Fibroblast of the conjunctiva (primary cell): ENCODE measurements at places on chromosomes 4 and X.

GRCh38 chr4:51906167-51906958, 63.4 kb downstream of the DCUN1D4 start:
- no peak for DNase-seq

DNA sequence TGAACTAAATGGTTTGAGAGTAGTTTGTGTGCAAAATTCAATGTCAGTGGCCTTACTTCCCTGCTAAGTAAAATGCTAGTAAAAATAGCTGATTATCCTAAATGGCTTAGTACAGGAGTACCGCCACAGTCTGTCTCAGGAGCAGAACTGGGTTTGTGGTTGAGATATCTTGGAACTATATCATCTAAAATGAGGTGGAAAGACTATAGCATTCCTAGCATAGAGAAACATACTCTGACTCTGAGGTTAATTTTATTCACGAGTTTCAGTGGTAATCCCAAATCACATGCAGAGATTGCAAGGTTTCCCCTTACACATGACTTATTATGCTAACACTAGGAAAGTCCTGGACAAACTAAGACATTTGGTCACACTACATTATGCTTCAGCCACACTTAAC, 70.4 kb downstream of the OR13H1 start:
- DNase-seq = no peak

GRCh38 chr4:102637391-102637790, 123.4 kb downstream of the MANBA start:
- DNase-seq = no peak

DNA sequence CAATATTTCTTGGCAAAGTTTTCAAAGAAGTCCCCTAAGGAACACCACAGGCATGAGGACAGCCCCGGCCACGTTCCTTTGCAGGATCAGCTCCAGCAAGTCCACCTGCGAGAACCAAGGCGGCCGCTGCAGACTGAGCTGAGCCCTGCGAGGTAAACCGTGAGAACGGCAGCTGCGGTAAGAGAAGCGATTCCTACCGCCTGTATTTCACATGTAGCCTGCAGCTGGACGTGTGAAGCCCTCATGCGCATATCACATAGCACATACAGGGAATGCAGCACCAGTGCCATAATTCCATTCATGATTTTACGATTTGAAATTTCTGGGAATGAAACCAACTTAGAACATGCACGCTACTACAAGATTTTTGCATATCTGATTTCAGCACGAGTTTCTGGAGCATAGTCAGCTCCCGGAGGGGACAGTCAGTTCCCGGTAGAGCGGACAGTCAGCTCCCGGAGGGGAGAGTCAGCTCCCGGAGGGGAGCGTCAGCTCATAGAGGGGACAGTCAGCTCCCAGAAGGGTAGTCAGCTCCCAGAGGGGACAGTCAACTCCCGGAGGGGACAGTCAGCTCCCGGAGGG, 41.7 kb downstream of the FGFRL1 start:
- peak; percentile 51 for DNase-seq

GRCh38 chr4:186351668-186352194, 85.7 kb downstream of the F11 start:
- no peak for DNase-seq

GRCh38 chr4:148540622-148541326, 98.6 kb upstream of the NR3C2 start:
- no peak for DNase-seq

- no peak for DNase-seq
These were observed 480.1 kb upstream of the GALNT7 start for GRCh38 chr4:172688534-172688933.

GRCh38 chr4:56112377-56112776, 163.6 kb downstream of the CEP135 start:
- no peak for DNase-seq

DNA sequence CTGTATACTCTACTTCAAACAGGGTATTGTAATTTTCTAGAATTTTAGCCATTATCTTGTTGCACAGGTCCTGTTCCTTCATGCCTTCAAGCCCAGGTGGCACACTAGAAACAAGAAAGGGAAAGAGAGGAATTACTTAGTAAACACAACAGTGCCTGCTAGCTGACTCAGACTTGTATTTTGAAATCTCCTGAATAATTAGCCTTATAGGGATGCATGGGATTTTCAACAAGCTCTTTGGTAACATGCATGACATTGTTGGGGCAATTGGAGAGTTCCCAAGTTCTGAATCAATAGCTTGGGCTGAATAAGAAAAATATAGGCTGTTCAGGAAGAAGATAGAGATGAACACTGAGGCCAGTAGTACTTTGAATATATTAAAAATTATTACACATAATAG, 118.8 kb downstream of the FAM13A start:
- peak; percentile 83 for DNase-seq

GRCh38 chr4:3387154-3387942, 54.4 kb upstream of the HGFAC start:
- DNase-seq = no peak

- DNase-seq = no peak
These were observed 116.9 kb downstream of the STPG2 start for GRCh38 chr4:98026362-98026761.

- DNase-seq = no peak
These were observed 89.5 kb upstream of the TRPC3 start for GRCh38 chr4:122041312-122041711.

- no peak for DNase-seq
These were observed 841.0 kb downstream of the STIM2 start for GRCh38 chr4:27701606-27702005.

GRCh38 chr4:87840149-87840548, 7.4 kb downstream of the MEPE start:
- DNase-seq = no peak

GRCh38 chr4:87042986-87043820, 108.4 kb downstream of the AFF1 start:
- no peak for DNase-seq

GRCh38 chrX:106802063-106802387, 448 bp upstream of the TBC1D8B start:
- no peak for DNase-seq

GRCh38 chr4:87506974-87507701, 22.0 kb downstream of the SPARCL1 start:
- DNase-seq = peak; percentile 81

DNA sequence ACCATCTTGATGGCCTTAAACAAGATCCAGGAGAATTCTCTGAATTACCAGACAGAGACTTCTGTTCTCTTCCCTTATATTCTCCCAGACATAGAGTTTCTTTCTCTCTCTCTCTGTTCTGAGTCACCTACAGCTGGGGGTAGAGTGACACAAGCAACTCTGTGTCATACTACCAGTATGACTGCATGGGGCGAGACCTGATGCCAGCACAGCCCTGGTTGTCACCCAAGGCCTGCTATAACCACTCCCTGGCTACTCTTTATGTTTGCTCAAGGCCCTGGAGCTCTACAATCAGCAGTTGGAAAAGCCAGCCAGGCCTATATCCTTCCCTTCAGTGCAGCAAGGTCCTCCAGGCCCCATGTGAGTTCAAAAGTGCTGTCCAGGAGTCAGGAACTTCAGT, 114.2 kb upstream of the TENT5D start:
- DNase-seq = no peak

- DNase-seq = no peak
These were observed 21.8 kb downstream of the RPS6KA3 start for GRCh38 chrX:20244931-20245330.

GRCh38 chr4:75723163-75724065, 963 bp upstream of the USO1 start:
- no peak for DNase-seq

- no peak for DNase-seq
These were observed 64.0 kb downstream of the NBDY start for GRCh38 chrX:56793112-56793430.

DNA sequence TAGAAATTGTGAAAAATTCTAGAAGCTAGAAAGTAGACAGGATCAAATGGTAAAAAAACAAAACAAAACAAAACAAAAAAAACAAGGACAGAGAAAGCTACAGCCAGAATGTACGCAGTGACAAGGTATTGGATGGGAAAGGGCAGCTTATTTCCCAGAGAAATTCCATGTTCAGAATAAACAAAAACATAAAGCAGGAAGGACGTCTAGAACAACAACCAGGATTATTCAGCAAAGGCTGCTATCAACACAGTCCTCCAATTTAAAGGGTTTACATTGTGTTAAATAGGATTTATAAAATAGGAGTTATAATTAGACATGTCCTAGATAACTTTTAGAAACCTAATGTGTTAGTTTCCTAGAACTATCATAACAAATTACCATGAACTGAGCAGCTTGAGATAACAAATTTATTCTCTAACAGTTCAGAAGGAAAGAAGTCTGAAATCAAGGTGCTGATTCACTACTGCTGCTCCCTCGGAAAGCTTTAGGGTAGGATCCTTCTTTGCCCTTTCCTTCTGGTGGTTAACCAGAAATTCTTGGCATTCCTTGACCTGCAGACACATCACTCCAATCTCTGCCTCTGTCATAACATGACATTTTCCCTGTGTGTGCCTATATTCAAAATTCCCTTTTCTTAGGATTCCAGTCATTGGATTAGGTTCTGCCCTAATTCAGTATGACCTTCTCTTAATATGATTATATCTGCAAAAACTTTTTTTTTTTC, 175.6 kb downstream of the SNCA start:
- no peak for DNase-seq

GRCh38 chr4:183814461-183814860, 90.6 kb upstream of the STOX2 start:
- DNase-seq = no peak

GRCh38 chrX:1592470-1593142, 1.2 kb downstream of the AKAP17A start:
- DNase-seq = no peak

GRCh38 chr4:54090804-54091623, 8.9 kb upstream of the GSX2 start:
- DNase-seq = no peak

- DNase-seq = no peak
These were observed 91.1 kb upstream of the TBL1X start for GRCh38 chrX:9373789-9374188.

GRCh38 chrX:47749185-47749967, 87.3 kb upstream of the ZNF81 start:
- DNase-seq = no peak
